ENCODE measurements at places on chromosomes 3 and 15.

DNA sequence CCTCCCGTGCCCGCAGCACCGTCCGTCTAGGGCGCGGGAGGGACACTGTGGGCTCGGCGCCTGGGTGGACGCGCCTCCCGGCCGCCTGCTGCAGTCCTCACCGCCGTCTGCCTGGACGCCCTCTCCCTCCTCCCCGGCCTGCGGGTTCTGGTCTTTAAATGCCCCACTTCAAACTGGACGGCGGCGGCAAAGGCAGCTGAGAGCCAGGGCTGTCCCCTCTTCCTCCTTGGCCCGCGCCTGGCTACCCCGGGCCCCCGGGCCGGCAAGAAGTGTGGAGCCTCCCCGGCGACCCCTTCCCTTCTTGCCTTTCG, 426 bp downstream of the CBLB start:
- no peak for DNase-seq

- DNase-seq, result no peak
Measured at GRCh38 chr3:172367205-172368105, 80.8 kb downstream of the GHSR start.

DNA sequence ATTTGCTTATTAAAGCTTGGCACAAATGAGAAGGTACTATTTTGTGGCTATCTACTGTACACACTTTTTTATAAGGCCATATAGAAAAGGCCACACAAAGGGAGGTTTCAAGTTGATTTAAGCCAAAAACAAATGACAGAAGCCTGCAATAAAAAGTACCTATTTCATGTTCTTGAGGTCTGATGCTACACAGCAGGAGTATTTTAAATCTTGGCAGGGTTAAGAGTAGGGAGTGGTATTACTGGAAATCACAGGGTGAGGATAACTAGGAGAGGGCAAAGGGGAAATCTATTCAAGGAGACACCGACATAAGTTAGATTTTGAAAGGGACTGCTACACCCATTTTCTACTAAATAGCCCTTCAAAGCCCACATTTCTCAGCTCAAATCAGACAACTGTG, 146.2 kb downstream of the GREM1 start:
- DNase-seq, result no peak

DNA sequence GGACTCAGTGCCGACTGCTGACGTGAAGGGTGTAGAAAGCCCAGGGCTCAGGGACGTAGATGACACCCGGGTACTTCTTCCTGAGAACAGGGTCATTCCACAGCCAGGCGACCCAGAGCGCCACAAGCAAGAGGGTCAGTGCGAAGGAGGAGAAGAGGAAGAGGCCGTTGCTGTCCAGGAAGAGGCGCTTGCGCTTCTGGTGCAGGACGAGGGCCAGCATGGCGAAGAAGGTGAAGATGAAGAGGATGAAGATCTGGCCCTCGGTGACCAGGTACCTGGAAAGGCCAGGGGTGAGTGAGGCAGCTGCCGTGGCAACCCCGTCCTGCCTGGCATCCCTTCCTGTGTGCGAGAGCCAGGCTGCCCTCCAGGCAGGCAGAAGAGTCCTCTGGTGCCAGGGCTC, 3.0 kb upstream of the CALML4 start:
- no peak for DNase-seq

- DNase-seq, result no peak
Measured at GRCh38 chr3:122938783-122939425, 88.7 kb downstream of the SEMA5B start.

- no peak for DNase-seq
Measured at GRCh38 chr3:170352936-170353335, 4.6 kb upstream of the SKIL start.

GRCh38 chr15:88011533-88011932, 245.0 kb downstream of the NTRK3 start:
- no peak for DNase-seq

Measured in activated CD8-positive, alpha-beta memory T cell treated with anti-CD3 and anti-CD28 coated beads, Interleukin-2, amount 50 U/mL, for 4 hours (primary cell).